ENCODE measurements at places on chromosomes 13 and 19. TPM values are rescaled to one million over a fixed set of nuclear protein-coding genes. Genes with fewer than 3 reads are reported as not detected.
A peak's percentile ranks its signal among the peaks of the same experiment; 100 is the strongest.

TRAPPC5 gene
- polyA plus RNA-seq = 126 TPM

DNA sequence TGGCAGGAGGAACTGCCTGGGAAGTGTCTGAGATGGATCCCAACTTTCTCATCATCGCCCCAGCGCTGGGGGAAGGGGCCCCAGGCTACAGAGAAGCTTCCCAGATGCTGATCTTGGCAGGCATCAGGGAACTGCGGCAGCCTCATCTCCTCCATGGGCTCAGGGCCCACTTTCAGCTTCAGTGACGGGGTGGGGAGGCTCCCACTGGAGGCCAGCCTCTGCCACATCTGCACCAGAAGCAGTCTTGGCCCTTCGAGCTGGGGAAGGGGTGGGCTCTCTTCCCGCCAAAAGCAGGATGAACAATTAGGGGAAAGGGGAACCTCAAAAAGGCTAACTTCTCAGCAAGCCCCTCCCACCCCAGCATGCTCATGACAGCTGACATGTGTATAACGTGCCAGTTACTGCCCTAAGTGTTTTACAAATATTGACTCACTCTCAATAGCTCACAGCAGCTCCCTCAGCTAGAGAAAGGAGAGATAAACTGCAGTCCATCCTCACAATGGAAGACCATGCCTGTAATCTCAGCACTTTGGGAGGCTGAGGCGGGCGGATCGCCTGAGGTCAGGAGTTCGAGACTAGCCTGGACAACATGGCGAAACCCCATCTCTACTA lies 7.1 kb upstream of the S1PR2 start:
- no peaks in the 10 kb centered on the region for H3K27me3 ChIP-seq
- H3K4me1 ChIP-seq = peaks cover 19% of the 10 kb centered on the region
- no peak overlapping the region for H3K27ac ChIP-seq
- no peaks in the 10 kb centered on the region for H3K36me3 ChIP-seq
- no peak overlapping the region for H3K4me3 ChIP-seq

DNA sequence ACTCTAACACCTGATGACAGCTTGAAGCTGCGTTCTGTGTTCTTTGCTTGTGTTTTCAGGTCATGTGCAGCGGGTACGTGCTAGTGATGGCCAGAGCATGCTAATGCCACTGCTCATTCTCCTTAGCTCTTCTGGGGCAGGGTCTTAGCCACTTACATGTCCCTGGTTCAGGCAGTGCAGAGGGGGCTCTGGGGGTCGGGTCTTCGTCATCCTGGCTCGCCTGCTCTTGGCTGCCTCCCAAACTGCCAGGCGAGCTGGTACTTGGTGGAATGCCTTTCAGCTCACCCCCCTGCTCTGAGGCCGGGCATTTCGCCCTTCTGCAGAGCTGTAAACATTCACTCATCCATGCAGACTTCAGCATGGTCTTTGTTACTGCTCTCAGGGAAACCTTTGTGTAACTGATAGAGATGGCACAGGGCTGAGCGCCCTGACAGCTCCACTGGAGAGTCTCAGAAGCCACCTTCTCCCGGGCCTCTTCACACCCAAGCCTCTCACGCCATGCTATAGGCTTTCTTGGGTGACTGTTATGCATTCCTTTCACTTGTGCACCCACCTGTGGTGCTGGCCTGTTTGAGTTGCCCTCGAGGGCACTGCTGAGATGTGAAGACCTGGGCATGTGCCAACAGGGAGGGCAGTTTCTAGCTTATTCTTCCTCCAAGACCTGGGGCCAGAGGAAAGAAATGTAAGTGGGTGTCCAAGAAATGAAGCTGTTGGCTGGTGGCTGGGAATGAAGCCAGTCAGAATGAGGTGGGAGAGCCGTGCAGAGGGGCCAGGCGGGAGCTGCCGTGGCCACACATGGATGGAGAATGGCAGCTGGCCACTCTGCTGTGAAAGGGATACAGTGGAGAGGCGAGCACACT lies 24.4 kb downstream of the FAM124A start:
- H3K4me3 ChIP-seq = no peak overlapping the region
- no peak overlapping the region for H3K27ac ChIP-seq
- no peaks in the 10 kb centered on the region for H3K27me3 ChIP-seq

GRCh38 chr19:7968796-7969554 lies 25.5 kb upstream of the TIMM44 start:
- H3K4me3 ChIP-seq = no peak overlapping the region
- H3K36me3 ChIP-seq = peaks cover 66% of the 10 kb centered on the region
- H3K4me1 ChIP-seq = no peaks in the 10 kb centered on the region

- peak; percentile 100 for DNase-seq
- H3K4me1 ChIP-seq = peaks cover 59% of the 10 kb centered on the region
- no peaks in the 10 kb centered on the region for H3K36me3 ChIP-seq
- peak overlapping the region; percentile 41 for H3K4me3 ChIP-seq
- peak overlapping the region; percentile 97 for H3K27ac ChIP-seq
Observed at GRCh38 chr19:6056801-6057650, 53.3 kb downstream of the RFX2 start.

DNA sequence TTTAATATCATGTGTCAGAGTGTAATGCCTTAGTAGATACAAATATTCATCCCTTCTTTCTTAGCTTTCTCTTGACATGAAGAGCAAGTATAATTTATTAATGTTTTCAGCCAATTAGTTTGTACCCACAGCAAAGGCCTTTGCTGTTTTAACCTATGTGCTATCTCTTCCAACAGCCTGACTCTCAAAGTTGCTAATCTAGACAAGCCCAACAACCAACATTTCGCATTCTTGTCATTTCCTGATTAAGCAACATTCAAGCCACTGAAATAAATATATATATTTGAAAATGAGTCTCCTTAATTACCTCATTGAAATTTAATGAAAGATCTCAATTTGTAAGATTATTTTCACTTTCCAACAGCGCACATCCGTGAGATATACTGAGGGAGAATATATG lies 18.5 kb downstream of the EPSTI1 start:
- no peak overlapping the region for H3K4me3 ChIP-seq
- no peak for DNase-seq
- no peaks in the 10 kb centered on the region for H3K27me3 ChIP-seq
- H3K36me3 ChIP-seq = peaks cover 6% of the 10 kb centered on the region
- peaks cover 20% of the 10 kb centered on the region for H3K4me1 ChIP-seq
- H3K27ac ChIP-seq = no peak overlapping the region

CFD gene
- 654 TPM for polyA plus RNA-seq

- DNase-seq = no peak
- peak overlapping the region; percentile 69 for H3K27ac ChIP-seq
- H3K4me1 ChIP-seq = peaks cover 54% of the 10 kb centered on the region
- H3K27me3 ChIP-seq = no peaks in the 10 kb centered on the region
Observed at GRCh38 chr19:15279326-15279904, 47.2 kb upstream of the EPHX3 start.

All from CD14-positive monocyte (primary cell).